ENCODE measurements at places on chromosomes 2 and 18. TPM values are rescaled to one million over a fixed set of nuclear protein-coding genes. Genes with fewer than 3 reads are reported as not detected.

SEMA4F gene
- 2.7 TPM for total RNA-seq

LMAN2L gene
- 6.3 TPM for total RNA-seq

UGT1A4 gene
- total RNA-seq, result not detected

SCN7A gene
- total RNA-seq, result not detected

GRCh38 chr2:241895712-241896641 lies 26.4 kb downstream of the RTP5 start:
- no peak overlapping the region for H3K27ac ChIP-seq
- H3K27me3 ChIP-seq, result no peaks in the 10 kb centered on the region
- DNase-seq, result no peak

GRCh38 chr18:58091099-58091611 lies 47.1 kb downstream of the NEDD4L start:
- no peak overlapping the region for H3K27ac ChIP-seq
- peaks cover 14% of the 10 kb centered on the region for H3K4me1 ChIP-seq
- H3K27me3 ChIP-seq, result no peaks in the 10 kb centered on the region
- H3K36me3 ChIP-seq, result no peaks in the 10 kb centered on the region

DNA sequence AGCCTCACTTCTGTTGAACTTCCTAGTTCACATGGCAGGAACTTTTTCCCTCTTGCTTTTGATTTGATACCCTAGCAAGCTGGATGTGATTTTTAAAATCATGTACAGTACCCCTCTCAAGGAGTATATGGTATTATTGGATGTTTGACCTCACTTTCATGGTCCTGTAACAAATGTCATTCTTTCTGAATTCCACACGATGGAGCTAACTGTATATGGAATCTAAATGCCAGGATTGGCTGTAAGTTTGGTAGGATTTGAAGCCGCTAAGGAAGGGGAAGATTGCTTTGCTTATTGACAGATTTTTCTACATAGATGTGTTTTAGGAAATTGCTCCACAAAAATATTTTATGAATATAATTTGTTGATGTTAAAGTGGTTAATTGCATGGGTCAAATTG lies 18.3 kb downstream of the MAIP1 start:
- no peak overlapping the region for H3K4me3 ChIP-seq
- H3K27ac ChIP-seq, result no peak overlapping the region
- no peak for DNase-seq
- no peaks in the 10 kb centered on the region for H3K27me3 ChIP-seq
- no peaks in the 10 kb centered on the region for H3K36me3 ChIP-seq
- H3K4me1 ChIP-seq, result no peaks in the 10 kb centered on the region

- H3K36me3 ChIP-seq, result no peaks in the 10 kb centered on the region
- H3K27ac ChIP-seq, result no peak overlapping the region
- peaks cover 51% of the 10 kb centered on the region for H3K4me1 ChIP-seq
Measured at GRCh38 chr2:127632592-127633489, 13.1 kb upstream of the GPR17 start.

GRCh38 chr2:69817729-69818501 lies 11.5 kb upstream of the GMCL1 start:
- no peaks in the 10 kb centered on the region for H3K4me1 ChIP-seq
- H3K4me3 ChIP-seq, result no peak overlapping the region
- no peaks in the 10 kb centered on the region for H3K36me3 ChIP-seq
- H3K27me3 ChIP-seq, result no peaks in the 10 kb centered on the region

DNA sequence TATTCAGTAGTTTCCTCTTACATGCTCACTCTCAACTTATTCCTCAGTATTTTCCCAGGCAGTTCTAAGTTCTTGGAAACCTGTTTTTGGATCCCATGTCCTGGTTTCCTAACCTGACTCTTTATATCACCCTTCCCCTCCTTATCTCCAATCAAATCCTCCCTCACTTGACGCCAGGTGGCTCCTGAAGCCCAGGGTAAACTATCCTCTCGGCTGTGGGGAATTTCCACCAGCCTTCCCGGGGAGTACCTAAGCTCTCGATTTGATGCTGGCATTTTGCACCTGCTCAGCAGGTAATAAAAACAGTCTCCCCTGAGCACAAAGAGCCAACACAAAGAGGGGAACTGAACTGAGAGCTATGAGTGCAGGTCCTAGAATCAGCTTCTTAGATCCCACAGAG lies 538.0 kb downstream of the SLC4A3 start:
- DNase-seq, result no peak
- 0 out of 2 replicates have a peak, but pooled peaks cover under 1% of the 10 kb centered on the region for H3K36me3 ChIP-seq
- H3K4me1 ChIP-seq, result peaks cover 9% of the 10 kb centered on the region

DNA sequence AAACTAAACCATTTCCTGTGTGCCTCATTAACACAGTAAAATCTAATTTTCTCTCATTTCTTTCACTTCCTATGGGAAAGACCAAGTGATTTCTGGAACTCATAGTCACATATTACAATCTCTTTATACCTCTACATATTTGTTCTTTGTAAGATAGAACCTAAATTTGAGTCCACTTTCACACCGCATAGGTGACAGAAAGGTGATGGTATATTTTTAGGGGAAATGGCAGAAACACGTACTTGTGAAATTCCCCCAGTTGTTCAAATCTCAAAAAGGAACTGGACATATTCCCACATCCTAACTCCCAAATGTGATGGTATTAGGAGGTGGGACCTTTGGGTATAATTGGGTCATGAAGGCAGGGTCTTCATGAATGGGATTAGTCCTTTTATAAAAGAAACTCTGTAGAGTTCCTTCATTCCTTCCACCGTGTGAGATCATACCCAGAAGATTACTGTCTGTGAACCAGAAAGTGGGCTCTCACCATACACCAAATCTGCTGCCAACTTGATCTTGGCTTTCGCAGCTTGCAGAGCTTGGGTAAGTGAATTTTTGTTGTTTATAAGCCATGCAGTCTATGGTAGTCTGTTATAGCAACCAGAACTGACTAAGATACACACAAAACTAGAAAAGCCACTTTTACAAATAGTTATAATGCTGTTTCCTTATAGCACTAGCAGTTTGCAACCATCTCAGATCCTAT lies 542.1 kb downstream of the DSC3 start:
- H3K27me3 ChIP-seq, result no peaks in the 10 kb centered on the region
- no peaks in the 10 kb centered on the region for H3K36me3 ChIP-seq
- no peak overlapping the region for H3K27ac ChIP-seq
- no peak overlapping the region for H3K4me3 ChIP-seq
- H3K4me1 ChIP-seq, result no peaks in the 10 kb centered on the region

DNA sequence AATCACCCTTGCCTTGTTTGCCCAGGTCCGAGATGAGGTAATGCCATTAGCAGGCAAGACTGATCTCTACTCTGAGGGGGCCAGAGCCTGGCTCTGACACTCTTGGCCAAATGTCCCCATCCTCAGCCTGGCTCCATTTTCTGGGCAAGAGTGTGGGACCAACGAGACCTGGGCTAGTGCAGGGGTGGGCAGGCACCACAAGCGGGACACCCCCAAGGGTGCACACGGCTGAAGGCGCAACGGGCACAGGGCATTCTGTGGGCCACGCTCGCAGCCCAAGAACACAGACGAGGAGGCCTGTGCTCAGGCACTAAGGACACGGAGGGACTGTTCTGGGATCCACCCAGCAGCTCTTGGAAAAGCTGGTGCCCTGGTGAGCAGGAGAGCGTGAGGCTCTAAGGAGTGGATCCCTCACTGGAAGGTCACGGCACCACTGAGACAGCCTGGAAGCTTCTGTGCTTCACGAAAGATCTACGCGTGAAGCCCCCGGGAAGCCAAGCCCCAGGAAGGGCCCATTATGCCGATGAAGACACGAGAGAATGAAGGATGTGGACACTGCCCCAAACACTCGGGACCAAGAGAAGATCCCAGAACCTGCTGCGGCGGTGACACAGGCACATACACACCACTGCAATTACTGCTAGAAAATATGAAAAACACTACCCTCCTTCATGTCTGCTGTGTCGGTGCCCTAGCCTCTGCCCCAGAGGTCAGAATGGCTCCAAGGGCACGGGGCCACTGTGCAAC lies 138.2 kb downstream of the HDAC4 start:
- H3K4me3 ChIP-seq, result no peak overlapping the region
- H3K36me3 ChIP-seq, result no peaks in the 10 kb centered on the region
- H3K4me1 ChIP-seq, result peaks cover 18% of the 10 kb centered on the region
- H3K27ac ChIP-seq, result no peak overlapping the region
- no peaks in the 10 kb centered on the region for H3K27me3 ChIP-seq

GRCh38 chr2:47198985-47199451 lies 43.9 kb upstream of the STPG4 start:
- no peaks in the 10 kb centered on the region for H3K27me3 ChIP-seq
- no peak overlapping the region for H3K27ac ChIP-seq
- no peak overlapping the region for H3K4me3 ChIP-seq
- H3K4me1 ChIP-seq, result peaks cover 8% of the 10 kb centered on the region
- no peak for DNase-seq
- H3K36me3 ChIP-seq, result no peaks in the 10 kb centered on the region

- H3K4me3 ChIP-seq, result no peak overlapping the region
- no peak overlapping the region for H3K27ac ChIP-seq
- H3K36me3 ChIP-seq, result no peaks in the 10 kb centered on the region
Measured at GRCh38 chr18:24995755-24996154, 356.2 kb downstream of the ZNF521 start.
